Liver (tissue), 10 donors: ENCODE measurements at places on chromosomes 4 and X.

- no peak for DNase-seq
These were observed 140.2 kb upstream of the GYPA start for GRCh38 chr4:144280688-144281087.

DNA sequence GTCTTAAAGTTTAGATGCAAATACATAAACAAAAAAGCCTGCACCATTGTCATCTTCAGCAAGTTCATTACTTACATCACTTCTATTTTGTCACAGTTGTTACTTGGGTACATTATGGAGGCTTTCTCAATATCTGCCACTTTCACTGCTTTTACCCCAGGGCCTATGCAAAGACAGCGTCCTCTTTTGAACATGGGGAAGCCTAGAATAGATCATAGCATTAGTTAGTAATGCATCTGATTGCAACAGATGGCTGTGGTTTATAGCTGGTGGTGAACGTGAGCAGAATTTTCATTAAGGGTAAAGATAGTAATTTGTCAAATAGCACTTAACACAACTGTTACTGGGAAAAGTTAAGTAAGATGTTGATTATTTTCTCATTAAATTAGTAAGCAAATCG is 729 bp downstream of the CXCL11 start:
- no peak for DNase-seq

- no peak for DNase-seq
These were observed 15.7 kb upstream of the TMEM150C start for GRCh38 chr4:82577451-82577850.

DNA sequence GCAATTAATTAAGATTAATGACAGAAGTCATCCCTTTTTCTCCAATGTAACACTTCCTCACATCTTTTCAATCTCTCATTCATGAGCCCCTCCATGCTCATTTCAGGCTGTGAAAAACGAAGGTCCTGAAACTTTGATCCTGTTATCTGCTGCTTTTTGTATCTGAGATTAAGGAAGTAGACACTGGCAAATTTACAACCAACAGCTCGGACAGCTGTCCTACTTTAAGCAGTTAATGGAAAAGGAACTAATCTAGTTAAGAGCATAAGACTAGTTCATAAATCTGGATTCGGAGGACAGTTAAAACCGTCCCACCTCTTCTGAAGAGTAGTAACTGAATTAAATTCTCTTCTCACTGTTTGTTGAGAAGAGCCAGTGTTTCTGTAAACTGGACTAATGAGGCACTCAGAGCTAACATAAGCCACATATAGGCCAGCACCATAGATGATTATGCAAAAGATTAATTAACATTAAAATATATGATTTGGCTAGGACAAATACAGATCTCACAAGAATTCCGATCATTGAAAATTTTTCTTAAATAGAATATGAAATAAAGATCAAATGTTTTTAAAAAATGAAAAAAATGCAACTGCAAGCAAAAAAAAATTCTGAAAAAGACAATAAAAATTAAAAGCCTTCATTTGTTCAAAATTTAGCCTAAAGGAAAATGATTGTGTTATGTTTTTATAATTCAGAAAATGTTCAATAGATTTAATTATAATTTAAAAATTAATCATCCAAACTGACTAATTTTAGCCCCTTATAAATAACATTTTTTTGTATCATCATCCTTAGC is 114.4 kb downstream of the ANTXR2 start:
- no peak for DNase-seq

GRCh38 chrX:72714478-72714916 is 391 bp upstream of the PHKA1 start:
- no peak for DNase-seq

DNA sequence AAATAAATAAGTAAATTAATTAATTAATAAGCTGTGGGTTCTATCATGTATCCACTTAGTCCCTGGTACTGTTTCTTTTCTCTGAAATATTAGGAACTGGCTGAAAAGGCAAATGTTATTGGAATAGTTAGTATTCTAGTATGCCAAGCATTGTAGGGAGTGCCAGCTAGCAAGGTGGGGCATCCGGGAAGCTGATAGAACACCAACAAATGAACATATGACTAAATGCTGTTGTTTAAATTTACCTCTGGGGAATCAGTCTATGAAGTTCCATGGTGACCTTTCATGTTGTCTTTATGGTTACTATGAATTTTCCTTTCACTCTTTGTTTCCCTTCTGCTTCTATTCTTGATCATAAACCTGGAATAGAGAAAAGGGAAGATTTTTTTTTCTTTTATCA is 32.7 kb downstream of the NUDT6 start:
- no peak for DNase-seq

DNA sequence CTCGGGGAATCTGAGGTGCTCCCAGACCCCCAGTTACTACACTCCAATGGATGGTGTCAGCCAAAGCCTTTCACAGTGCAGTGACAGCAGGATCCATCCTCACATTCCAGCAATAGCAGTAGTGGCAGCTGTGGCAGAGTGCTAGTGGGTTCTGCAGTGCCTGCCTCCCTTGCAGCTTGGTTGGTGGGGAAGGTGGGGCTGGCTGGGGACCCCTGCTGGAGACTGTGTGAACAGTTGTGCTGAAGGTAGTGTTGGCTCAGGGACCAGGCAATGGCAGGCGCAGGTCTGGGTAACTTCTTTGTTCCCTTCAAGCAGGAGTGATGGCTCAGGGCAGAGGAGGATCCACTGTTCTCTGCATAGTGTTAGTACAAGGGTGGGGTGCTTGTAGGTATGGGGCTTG is 343.7 kb upstream of the TRAM1L1 start:
- DNase-seq = no peak

GRCh38 chr4:86935853-86936733 is 1.3 kb downstream of the AFF1 start:
- DNase-seq = peak; percentile 59

DNA sequence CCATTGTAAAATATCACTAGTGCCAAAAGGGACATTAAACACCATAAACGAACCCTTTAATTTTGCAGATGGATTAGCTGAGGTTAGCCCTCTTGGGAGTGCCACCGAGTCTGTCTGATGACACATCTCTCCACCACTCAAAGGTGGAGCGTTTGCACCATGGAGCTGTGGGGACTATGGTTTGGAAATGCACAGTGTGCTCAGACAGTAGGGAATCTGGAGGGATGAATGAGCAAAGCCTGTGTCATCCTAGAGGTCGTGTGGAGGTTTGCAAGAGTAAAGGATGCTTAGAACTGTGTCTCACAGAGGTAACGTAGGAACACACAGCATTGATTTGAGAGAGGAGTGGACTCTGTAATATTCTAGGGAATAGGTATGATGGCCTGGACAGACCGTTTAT is 93.7 kb downstream of the CLNK start:
- no peak for DNase-seq

DNA sequence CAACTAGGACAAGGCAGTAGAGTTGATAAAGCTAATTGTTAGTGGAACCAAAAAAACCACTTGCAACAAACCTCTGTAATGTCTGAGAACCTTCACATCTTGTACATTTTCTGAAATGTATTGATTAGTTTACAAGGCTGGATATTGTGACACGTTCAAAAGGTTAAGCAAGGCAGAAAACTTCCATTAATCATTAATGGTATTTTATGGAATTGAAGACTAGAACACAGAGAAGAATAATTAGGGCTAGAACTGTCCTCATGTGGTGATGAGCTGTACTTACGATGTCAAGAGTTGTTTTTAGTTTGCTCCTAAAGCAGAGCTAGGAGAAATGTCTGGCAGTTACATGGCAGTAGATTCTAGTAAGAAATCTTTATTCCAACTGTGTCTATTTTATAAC is 12.3 kb downstream of the GC start:
- DNase-seq = no peak

DNA sequence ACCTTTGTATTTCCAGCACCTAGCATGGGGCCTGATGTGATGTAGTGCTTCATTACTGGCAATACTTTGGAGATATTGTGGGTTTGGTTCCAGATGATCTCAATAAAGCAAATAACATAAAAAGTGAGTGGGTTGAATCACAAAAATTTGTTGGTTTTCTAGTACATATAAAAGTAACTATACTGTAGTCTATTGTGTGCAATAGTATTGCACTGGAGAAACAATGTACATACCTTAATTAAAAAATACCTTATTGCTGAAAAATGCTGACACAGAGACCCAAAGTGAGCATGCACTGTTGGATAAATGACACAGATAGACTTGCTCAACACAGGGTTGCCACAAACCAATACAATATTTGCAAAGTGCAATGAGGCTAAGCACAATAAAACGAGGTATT is 17.7 kb upstream of the MGST2 start:
- DNase-seq = no peak

DNA sequence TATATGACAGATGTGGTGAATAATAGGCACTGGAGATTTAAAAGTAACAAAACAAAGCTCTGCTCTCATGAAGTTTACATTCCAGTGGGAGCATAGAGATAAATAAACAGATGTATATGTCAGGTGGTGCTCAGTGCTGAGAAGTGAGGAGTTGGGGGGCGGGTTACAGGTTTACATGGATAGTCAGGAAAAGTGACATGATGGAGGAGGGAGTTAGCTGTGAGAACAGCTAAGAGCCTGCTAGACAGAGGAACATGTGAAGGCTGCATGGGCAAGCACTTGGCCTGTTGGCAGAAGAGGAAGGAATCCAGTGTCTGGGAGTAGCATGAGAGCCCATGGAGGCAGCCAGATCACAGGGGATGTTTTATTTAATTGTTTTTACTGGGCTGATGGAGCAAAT is 10.2 kb upstream of the TMEM156 start:
- DNase-seq = no peak

- DNase-seq = no peak
These were observed 68.9 kb downstream of the SH2D1A start for GRCh38 chrX:124415115-124415800.

DNA sequence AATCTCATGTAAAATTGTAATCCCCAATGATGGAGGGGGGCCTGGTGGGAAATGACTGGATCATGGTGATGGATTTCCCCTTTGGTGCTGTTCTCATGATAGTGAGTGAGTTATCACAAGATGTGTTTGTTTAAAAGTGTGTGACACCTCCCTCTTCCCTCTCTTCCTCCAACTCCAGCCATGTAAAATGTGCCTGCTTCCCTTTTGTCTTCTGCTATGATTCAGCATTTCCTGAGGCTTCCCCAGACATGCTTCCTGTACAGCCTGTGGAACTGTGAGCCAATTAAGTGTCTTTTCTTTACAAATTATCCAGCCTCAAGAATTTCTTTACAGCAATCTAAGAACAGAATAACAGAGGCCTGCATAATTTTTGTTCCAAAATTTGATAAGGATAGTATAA is 85.2 kb downstream of the ANAPC10 start:
- no peak for DNase-seq

- no peak for DNase-seq
These were observed 342.8 kb downstream of the DMD start for GRCh38 chrX:32868524-32868895.
